ENCODE measurements at places on chromosomes 2 and 18.

DNA sequence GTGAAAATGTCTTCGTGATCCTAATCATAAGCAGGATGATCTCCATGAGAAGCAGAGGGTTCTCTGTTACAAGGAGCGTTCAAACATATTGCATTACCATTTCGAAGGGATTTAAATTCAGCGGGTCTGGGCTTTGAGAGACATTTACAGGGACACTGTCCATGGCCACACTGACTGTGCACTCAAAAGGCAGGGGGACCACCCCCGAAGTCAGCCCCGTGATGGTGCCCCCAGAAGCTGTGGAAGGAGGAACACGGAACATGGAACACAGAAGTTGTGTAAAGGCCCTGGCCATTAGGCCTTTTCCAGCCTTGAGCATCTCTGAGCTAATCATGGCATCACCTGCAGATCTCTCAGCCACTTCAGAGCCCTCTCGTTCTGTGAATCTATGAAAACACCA is 268.4 kb upstream of the MYT1L start:
- no peak for DNase-seq

GRCh38 chr2:158477202-158477601 is 20.4 kb downstream of the PKP4 start:
- no peak for DNase-seq

- DNase-seq: no peak
These were observed 180.6 kb upstream of the GLI2 start for GRCh38 chr2:120555092-120555491.

DNA sequence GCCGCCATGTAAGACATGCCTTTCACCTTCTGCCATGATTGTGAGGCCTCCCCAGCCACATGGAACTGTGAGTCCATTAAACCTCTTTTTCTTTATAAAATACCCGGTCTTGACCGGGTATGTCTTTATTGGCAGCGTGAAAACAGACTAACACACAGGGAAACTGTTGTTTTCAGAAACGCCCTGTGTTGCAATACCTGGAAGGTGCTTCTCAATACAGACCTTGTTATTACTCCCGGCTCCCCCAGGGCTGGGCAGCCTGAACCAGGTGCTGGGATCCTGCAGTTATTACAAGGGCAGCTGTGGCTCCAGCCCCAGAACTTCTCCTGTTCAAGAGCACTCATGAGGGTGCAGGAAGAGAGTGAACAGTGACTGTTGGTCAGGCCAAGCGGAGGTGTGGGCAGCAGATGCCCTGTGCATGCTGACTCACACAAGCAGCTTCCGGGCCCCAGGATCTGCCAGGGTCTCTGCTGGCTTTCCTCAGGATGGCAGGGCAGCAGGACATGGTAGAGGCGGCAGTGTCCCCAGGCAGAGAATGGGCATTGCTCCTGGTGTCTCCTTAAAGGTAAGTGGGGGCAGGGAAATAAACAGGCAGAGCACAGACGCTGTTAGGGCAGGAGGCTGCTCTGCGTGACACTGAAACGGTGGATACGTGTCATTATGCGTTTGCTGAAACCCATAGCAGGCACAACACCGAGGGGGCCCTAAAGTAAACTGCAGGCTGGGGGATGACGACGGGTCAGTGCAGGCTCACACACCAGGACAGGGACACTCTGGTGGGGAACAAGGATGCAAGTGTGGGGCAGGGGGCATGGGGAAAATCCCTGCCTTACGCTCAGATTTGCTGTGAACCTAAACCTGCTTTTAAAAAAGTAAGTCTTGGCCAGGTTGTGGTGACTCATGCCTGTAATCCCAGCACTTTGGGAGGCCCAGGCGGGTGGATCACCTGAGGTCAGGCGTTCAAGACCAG is 89.1 kb downstream of the NDUFA10 start:
- no peak for DNase-seq

DNA sequence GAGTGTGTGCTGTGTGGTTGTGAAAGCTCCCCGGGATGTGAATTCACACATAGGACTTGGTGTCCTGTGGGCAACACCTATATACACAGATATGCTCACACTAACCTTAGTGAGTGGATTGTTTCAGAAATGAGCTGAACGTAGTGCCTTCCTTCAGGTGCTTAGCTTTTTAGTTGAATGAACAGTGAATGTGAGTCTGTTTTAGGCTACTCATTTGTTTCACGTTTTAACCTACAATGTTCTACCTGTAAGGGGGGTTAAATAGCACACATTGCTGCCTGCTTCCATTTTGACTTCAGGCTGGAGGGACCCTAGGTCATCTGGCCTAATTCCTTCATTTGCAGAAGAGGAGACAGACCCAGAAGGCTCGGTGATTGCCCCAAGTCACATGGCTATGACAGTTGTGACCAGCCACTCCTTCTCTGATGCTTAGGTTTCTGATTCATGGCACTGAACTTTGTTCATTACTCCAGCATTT is 1.0 kb downstream of the PLEK start:
- no peak for DNase-seq

GRCh38 chr18:63169853-63170252 is 149.7 kb downstream of the BCL2 start:
- DNase-seq: no peak

GRCh38 chr2:84969511-84970209 is 1.3 kb upstream of the KCMF1 start:
- no peak for DNase-seq

GRCh38 chr2:233217892-233218377 is 33.5 kb upstream of the ATG16L1 start:
- no peak for DNase-seq

- no peak for DNase-seq
These were observed 18.1 kb downstream of the ZAP70 start for GRCh38 chr2:97731274-97732020.

- no peak for DNase-seq
These were observed 56.0 kb downstream of the SERPINB7 start for GRCh38 chr18:63831080-63831788.

- DNase-seq: peak; percentile 80
These were observed 39.2 kb downstream of the ODC1 start for GRCh38 chr2:10408649-10409579.

DNA sequence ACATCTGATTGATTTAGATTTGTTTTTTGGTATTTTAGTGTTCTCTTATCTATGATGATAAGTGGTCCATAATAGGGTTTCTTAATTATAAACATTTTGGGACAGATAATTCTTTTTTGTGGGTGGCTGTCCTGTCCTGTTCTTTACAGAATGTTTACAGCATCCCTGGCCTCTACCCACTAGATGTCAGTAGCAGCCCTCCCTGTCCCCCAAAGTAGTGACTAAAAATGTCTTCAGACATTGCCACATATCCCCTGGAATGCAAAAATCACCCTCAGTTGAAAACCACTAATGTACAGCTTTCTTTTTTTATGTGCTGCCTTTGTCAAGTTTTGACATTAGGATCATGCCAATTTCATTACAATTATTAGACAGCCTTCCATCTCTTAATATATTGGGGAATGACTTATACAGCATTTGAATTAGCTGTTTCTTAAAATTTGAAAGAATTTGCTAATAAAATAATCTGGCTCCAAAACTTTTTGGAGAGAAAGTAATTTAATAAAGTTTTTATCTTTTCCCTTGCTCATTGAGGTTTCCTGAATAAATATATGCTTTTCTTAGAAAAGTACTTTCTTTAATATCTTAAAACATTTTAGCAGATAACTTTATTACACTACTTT is 19.5 kb downstream of the WIPF1 start:
- no peak for DNase-seq

DNA sequence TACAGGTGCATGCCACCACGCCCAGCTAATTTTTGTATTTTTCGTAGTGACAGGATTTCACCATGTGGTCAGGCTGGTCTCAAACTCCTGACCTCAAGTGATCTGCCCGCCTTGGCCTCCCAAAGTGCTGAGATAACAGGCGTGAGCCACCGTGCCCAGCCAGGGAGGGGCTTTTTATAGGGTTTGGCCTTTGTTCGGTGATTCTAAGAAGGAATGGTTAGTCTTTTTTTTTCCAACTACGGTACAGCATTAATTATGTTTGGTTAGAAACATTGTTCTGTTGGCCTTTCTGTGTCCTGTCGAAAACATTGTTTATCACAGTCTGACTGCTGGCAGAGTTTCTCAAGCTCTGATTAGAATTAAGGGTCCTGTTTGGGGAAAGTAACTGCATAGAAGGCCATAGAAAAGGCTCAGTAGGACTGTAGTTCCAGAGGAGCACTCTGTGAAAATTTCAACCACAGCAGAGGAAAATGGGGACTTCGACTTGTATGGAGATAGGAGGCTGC is 19.3 kb upstream of the SMCHD1 start:
- DNase-seq: no peak

GRCh38 chr2:66481100-66481549 is 46.2 kb downstream of the MEIS1 start:
- no peak for DNase-seq

DNA sequence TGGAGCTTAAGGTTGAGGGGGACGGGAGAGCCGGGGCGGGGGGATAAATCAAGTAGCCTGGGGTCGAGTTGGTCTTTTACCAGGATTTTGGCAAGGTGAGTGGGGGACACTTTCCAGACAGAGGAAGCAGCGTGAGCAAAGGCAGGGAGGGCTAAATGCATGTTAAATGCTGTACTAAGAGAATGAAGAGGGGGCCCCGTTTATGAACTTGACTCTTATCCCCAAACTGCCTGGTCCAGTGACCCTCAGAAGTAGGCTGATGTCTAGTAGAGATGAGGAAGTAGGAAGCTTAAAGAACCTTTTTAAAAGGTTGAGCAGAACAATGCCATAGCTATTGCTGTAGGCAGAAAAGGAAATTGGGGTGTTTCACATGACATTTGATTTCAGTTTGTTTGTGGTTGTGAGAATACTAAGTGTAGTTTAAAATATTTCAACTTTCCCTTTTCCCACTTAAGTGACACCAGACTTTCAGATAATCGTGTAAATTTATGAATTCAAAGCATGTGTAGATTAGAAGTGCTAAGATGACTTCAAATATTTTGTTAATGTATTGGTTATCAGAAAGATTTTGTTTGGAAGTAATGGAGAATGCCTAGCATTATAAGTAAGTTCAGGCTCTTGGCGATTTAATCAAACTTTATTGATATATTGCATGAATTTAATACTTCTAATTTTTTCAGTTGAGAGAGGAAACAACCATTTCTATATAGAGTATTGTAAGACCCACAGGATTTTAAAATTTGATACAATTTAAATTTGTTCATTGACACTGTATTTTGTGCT is 1.8 kb downstream of the REL start:
- no peak for DNase-seq

GRCh38 chr2:237593596-237594320 is 3.2 kb upstream of the RAB17 start:
- DNase-seq: no peak

- no peak for DNase-seq
These were observed 20.3 kb downstream of the GKN2 start for GRCh38 chr2:68932402-68932801.

DNA sequence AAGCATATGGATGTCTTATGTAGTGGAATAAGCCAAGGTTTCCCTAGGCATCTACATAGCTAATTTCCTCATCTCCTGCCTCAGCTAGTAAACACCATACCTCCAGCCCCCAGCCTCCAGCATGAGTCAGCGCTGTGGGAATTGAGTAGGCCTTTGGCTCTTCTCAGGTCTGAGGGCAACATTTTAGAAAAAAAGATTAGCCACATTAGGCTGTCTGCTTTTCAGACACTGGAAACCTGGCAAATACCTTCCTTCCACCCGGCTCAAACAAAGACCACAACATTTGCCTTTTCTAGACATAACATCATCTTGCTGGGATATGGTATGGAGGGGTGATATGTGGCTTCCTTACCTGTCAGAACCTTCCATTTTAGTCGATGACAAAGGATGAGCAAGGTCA is 6.1 kb upstream of the CCDC195 start:
- no peak for DNase-seq

- DNase-seq: no peak
These were observed 65.6 kb upstream of the UBXN4 start for GRCh38 chr2:135676031-135676430.

DNA sequence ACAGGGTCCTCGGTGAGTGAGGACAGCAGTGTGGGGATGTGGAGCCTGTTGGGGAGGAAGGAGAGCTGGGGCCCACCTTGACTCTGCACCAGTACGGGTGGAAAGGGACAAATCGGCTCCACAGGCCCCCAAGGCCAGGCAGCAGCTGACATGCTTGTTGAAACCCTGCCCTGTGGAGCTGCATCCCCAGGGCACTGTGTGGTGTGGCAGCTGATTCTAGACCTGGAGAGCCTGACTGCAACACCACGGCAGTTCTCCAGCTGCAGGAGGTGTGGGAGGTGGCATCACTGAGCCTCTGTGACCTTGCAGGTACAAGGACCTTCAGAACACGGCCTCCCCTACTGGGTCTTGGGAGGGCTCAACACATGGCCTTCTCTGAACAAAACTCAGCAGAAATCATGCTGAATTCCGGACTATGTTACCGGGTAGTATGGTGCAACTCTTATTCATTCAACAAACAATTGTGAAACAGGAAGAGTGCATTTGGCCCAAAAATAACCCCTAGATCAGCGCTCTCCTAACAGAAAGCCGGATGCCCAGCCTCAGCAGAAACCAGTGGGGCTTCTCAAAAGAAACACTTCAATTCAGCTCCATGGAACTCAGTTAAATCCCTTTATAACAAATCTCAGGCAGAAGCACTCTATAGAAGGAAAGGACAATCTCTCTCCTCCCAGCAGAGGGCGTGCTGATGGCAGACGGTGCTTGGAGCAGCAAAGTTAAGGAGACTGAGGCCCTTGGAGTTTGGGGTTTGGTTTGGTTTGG is 104.4 kb upstream of the SALL3 start:
- DNase-seq: peak; percentile 35

- no peak for DNase-seq
These were observed 37.3 kb downstream of the TMEM177 start for GRCh38 chr2:119716284-119716672.

GRCh38 chr2:210965472-210965871 is 409.1 kb downstream of the CPS1 start:
- DNase-seq: no peak

GRCh38 chr2:173171924-173172643 is 96.4 kb downstream of the MAP3K20 start:
- no peak for DNase-seq

GRCh38 chr2:162538967-162539366 is 195.0 kb downstream of the GCA start:
- no peak for DNase-seq

- DNase-seq: no peak
These were observed 10.2 kb upstream of the TMEM247 start for GRCh38 chr2:46469116-46469515.

DNA sequence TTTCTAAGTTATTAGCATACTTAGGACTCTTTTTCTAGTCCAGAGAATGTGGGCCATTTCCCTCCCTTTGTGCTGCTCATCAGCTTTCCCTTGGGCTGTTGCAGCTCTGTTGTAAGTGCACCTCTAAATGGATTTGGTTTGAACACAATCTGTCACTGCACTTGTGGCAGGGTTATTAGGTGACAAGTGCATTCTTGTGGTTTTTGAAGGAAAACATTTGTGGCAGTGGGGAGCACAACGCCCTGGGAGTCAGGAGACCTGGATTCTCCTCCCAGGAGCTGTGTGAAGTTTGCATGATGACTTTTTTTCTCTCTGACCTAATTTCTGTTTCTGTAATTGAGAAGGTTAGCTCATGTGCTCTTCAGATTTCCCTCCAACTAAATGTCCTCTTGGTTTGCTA is 630.9 kb upstream of the FAM98A start:
- DNase-seq: no peak

- DNase-seq: no peak
These were observed 203.3 kb upstream of the SMAD2 start for GRCh38 chr18:48133671-48134251.

GRCh38 chr2:129443865-129444739 is 535.4 kb upstream of the RAB6C start:
- DNase-seq: no peak

- no peak for DNase-seq
These were observed 29.7 kb downstream of the SLC4A5 start for GRCh38 chr2:74313497-74313896.
